Muscle of arm (tissue), 14 donors: ENCODE measurements at places on chromosomes 1 and 21.

GRCh38 chr1:28343405-28343804, 14.6 kb downstream of the MED18 start:
- no peak for DNase-seq

DNA sequence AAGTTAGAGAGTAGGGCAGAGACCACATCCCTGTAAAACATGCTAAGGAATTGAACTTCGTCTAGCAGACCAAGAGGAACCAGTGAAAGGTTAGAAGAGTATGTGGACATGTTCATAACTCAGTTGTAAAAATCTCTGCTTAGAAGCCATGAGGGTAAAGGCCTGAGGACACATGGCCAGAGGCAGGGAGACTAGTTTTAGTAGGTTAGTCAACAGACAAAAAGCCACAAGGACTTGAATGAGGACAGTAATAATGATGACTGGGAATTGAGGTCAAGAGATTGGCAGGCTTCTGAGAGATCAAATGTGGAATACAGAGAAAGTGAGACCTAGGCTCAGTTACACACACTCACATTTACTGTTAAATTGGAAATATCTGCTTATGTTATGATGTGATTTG, 205.5 kb upstream of the HOOK1 start:
- DNase-seq: no peak

DNA sequence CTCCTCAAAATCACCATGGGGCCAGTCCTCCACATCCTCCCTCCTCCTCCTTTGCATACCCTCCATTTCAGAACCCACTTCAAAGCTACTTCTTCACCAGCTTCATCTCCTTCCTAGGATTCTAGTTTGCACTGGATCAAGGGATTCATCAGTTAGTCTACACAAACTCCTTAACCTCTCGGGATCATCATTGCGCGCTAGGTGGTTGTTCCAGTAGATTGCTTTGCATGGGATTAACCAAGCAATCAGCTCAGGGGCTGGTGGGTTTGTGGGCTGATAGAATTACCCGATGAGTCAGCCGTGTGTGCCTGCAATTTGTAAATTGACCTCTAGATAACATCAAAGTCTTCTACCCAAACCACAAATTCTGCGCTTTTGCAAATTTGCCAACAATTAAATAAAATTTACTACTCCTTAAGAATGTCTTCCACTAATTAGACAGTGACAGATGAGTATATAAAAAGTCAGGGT, 7.7 kb downstream of the KANK4 start:
- DNase-seq: no peak

DNA sequence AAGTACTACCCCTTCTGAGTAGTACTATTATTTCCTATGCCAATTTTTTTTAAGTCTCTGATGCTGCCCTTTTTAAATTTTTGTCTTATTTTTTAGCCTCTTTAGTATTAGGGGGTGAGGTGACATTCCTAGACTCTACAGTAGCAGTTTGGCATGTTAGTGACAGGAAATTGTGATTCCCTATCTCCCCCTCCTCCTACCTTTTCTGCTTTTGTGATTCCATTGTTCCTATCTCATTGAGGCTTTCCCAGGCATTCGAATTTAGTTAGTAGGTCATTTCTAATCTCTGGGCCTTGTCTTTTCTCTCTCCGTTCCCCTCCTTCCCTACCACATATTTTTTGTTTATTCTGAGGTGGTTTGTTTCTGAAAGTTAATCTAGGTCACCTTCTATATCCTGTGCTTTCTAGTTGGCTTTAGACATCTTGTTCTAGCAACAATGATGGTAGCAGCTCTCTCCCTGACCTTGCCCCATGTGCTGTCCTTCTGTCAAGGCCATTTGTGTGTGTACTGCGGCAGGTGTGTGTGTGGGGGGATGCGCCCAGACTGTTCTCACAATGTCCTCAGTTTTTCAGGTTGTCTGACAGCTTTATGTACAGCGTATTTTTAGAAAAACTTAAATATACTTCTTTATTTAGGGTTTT, 21.5 kb downstream of the SEMA6C start:
- DNase-seq: no peak

DNA sequence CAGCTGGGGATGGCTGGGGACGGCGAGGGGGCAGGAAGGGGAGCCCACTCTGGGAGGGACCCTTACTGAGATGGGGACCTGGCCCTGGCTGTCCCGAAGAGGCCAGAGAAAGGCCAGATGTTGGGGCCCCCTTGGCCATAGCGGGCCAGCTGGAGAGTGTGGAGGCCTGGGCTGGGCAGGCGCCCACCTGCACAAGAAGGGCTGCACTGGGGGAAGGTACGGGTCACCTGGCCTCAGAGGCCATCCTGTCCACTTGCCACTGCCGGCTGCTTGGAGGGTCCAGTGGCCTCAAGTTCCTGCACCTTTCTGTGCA, 5.0 kb upstream of the PLCH2 start:
- no peak for DNase-seq
